ENCODE measurements at places on chromosomes 3 and 15. TPM values are rescaled to one million over a fixed set of nuclear protein-coding genes. Genes with fewer than 3 reads are reported as not detected.

DNA sequence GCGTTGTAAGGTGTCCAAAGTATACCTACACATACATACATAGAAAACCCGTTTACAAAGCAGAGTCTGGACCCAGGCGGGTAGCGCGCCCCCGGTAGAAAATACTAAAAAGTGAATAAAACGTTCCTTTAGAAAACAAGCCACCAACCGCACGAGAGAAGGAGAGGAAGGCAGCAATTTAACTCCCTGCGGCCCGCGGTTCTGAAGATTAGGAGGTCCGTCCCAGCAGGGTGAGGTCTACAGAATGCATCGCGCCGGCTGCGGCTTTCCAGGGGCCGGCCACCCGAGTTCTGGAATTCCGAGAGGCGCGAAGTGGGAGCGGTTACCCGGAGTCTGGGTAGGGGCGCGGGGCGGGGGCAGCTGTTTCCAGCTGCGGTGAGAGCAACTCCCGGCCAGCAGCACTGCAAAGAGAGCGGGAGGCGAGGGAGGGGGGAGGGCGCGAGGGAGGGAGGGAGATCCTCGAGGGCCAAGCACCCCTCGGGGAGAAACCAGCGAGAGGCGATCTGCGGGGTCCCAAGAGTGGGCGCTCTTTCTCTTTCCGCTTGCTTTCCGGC is 318.6 kb downstream of the FGF12 start:
- DNase-seq: peak; percentile 22

- no peak for DNase-seq
Measured at GRCh38 chr3:57896031-57896430, 112.2 kb upstream of the FLNB start.

GRCh38 chr3:43194490-43195114 is 88.7 kb upstream of the POMGNT2 start:
- no peak for DNase-seq

- DNase-seq: no peak
Measured at GRCh38 chr3:42705962-42706585, 3.5 kb upstream of the HHATL start.

GRCh38 chr3:42500091-42500490 is 2.4 kb upstream of the VIPR1 start:
- no peak for DNase-seq

GRCh38 chr3:187983484-187984124 is 170.4 kb upstream of the LPP start:
- DNase-seq: no peak

GRCh38 chr3:194570898-194571297 is 62.3 kb downstream of the TMEM44 start:
- DNase-seq: no peak

DNA sequence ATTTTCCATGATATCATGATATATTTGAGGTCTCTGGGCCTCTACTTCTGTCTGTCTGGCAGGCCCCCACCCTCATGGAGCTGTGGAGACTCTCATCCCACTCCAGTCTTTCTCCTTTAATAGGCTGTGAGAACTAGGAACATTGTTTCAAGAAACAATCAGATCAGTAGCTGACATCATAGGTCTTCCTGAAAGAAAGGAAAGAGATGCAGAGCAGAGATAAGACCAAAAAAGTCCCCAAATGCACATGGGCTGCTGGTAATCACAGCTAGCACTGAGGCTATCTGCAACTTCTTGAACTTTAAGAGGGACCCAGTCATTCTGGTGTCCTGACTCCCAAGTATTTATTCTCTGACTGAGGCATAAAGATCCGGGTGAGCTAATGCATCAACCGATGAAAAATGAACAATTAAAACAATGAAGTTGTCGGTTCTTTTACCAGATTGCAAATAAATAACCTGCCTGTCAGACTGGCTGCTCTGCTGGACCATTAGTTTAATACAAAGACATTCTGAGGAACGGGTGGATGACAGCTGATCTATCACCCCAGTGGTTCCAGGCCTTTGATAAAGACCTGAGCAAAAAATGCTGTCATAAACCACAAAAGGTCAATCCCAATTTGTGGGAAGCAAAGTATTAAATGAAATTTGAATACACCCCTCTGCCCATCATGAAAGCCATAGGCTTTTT is 780.8 kb upstream of the GOLIM4 start:
- no peak for DNase-seq

DNA sequence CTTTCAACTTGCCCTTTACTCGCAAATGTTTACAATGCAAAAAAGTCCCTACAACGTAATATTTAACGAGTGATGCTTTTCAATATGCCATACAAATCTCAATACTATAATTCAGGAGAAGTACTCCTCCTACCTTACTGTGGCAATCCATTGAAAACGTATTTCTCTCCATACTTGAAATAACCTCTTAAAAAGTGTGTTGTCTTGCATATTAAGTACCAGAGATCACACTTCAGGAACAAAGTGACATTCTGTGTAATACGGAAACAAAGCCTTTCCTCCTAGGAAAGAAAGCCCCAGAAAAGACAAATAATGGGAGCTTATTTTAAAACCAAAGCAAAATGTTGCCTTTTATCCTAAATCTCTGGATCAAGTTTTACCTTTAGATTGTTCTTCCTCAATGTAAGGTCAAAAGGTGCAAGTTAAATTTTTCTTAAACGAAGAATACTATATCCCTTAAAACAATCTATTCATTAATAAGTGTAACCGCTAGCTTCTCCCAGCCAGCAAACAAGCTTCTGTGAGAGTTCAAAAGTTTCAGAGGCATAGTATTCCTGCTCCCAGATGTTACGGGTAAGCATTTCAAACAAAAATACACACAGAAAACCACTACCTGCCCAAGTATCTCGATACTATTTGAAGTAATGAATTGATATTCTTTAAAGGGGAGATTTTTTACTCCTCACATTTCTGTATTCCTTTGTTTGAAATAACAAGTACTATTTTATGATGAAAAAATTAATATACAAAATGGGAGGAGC is 1.7 kb downstream of the TJP1 start:
- DNase-seq: no peak

- no peak for DNase-seq
Measured at GRCh38 chr3:138434875-138435772, 708 bp downstream of the ESYT3 start.

DNA sequence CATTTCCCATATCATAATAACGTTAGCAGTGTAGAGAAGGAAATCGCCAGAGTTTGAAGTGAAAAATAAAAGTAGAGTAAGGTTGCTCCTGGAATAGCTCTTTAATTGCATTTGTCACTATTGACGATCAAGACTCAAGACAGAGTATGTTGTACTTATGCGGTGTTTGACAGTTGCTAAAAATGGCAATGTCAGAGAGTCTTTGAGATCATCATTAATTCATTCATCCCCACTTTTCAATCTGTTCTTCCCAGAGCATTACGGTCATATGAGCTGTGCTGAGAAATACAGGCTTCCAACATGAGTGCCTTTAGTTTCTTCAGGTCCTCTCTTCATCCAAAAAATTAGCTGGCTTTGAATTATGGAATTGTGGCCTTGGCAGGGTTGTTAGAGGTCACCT is 173.8 kb upstream of the CHRM5 start:
- no peak for DNase-seq

DNA sequence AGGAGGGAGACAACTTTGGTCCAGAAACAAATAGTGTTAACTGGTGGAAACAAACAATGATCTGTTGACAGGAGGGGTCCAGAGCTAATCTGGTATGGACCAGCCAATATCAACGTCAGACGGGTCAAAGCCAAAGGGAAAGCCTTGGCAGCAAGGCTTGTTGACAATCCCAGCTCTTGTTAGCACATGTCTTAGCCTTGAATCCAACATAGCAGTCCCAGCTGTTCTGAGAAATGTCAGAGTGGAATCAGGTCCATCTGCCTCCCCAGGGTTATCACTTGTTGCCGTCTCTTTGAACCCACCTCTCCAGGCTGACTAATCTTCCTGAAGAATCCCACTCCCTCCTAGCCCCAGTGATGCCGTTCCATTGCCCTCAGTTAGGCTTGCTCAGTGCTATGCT is 404.6 kb upstream of the MCTP2 start:
- no peak for DNase-seq

- no peak for DNase-seq
Measured at GRCh38 chr3:15380980-15381890, 46.1 kb downstream of the METTL6 start.

- DNase-seq: peak; percentile 64
Measured at GRCh38 chr3:12046406-12046805, 42.2 kb downstream of the SYN2 start.

GRCh38 chr15:37616215-37616614 is 318.2 kb upstream of the TMCO5A start:
- no peak for DNase-seq

The CFAP100 gene
- 1.8 TPM for total RNA-seq

The ATP2B2 gene
- total RNA-seq: 72.1 TPM

The LDHAL6B gene
- total RNA-seq: not detected

The GALNT15 gene
- total RNA-seq: 27.5 TPM

The NAALADL2 gene
- total RNA-seq: 17.5 TPM

The TTC23 gene
- 19.7 TPM for total RNA-seq

The SEMA3F gene
- total RNA-seq: 8.2 TPM

The KCNMB2 gene
- 13.6 TPM for total RNA-seq

The VPS13C gene
- 150 TPM for total RNA-seq

The PARP9 gene
- total RNA-seq: 5.4 TPM
